Suprapubic skin (tissue), 4 donors: ENCODE measurements at places on chromosomes 2 and 18. TPM values are rescaled to one million over a fixed set of nuclear protein-coding genes. Genes with fewer than 3 reads are reported as not detected.

The DUSP2 gene
- 26.0 TPM for total RNA-seq

The C1D gene
- total RNA-seq: 27.6 TPM

The HOXD3 gene
- total RNA-seq: 0.55 TPM

The M1AP gene
- total RNA-seq: 1.1 TPM

The KIAA2012 gene
- not detected for total RNA-seq
